NCI-H1105 treated with DMSO at 0.1 percent for 48 hours (cell line): ENCODE measurements at places on chromosomes 16 and 17.
A peak's percentile ranks its signal among the peaks of the same experiment; 100 is the strongest.

DNA sequence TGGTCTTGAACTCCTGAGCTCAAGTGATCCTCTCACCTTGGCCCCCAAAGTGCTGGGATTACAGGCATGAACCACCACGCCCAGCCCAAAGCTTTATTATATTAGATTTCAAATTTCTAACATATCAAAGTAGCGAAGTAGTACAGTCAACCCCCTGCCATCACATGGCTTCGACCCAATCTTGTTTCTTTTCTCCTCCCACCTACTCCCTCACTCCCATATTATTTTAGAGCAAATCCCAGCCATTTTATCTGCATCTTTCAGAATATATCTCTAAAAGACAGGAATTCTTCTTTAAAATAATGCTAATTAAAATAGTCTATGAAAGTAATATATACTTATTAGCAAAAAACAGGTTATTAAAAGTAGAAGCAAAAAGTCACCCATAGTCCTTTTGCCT is 893 bp downstream of the IGSF6 start:
- DNase-seq: no peak

GRCh38 chr17:62910277-62910676 is 55.8 kb upstream of the TANC2 start:
- no peak for DNase-seq

DNA sequence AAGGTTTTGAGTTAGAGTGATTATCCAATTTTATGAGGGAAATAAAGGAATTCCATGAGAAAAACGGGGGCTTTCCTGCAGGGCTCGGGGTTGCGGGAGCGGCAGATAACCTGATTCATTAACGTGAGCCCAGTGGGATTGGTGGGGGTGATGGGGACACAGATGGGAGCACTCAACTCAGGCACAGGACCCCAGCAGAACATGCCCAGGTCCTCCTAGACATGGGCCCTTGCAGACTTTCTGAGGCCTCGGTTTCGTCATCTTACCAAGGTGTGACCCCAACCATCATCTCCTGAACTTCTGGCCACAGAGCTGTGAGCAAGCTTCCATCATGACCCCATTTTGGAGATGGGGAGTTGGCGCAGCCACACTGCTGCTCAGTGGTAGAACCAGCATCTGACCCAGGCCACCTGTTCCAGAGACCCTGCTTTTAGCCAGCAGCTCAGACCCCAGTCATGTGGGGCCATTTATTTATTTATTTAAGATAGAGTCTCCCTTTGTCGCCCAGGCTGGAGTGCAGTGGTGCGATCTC is 22.3 kb downstream of the CARHSP1 start:
- DNase-seq: no peak

- no peak for DNase-seq
Measured at GRCh38 chr17:10802496-10803284, 1.2 kb downstream of the TMEM238L start.

DNA sequence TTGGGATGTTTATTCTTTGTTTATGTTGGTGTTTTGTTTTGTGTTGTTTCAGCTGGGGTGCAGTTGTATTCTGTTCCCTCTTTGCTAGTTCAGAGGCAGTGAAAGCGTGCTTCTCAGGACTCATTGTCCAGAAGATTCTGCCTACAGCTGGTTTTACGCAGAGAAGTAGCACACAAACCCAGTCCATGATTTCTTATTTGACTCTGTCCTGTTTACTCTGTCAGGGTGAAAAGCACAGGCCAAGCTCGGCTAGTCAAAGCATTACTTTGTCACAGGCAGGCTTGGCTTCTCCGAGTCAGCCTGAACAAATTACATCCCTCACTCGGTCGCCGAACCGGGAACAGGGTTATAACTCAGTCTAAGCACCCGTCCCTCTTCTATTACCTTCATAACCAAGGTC is 435.0 kb downstream of the MAF start:
- no peak for DNase-seq

- no peak for DNase-seq
Measured at GRCh38 chr16:58366247-58367031, 25.8 kb upstream of the GINS3 start.

DNA sequence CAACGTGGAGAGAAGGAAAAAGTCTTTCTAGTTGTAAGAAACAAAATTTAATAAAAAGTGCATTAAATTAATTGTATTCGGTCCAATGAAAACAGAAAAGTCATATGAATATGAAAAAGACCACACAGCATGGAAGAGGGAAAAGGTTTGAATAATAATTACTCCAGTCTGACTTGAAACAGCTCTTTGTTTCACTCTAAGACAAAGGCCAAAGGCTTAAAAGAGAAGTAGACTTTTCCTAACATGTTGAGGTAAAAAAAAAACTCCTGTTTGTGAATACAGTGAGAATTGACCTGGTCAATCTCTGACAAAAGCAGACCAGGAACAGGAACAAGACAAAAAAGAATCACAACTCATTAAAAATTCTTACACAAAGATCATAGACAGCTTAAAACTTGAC is 429.8 kb downstream of the TOX3 start:
- DNase-seq: no peak

DNA sequence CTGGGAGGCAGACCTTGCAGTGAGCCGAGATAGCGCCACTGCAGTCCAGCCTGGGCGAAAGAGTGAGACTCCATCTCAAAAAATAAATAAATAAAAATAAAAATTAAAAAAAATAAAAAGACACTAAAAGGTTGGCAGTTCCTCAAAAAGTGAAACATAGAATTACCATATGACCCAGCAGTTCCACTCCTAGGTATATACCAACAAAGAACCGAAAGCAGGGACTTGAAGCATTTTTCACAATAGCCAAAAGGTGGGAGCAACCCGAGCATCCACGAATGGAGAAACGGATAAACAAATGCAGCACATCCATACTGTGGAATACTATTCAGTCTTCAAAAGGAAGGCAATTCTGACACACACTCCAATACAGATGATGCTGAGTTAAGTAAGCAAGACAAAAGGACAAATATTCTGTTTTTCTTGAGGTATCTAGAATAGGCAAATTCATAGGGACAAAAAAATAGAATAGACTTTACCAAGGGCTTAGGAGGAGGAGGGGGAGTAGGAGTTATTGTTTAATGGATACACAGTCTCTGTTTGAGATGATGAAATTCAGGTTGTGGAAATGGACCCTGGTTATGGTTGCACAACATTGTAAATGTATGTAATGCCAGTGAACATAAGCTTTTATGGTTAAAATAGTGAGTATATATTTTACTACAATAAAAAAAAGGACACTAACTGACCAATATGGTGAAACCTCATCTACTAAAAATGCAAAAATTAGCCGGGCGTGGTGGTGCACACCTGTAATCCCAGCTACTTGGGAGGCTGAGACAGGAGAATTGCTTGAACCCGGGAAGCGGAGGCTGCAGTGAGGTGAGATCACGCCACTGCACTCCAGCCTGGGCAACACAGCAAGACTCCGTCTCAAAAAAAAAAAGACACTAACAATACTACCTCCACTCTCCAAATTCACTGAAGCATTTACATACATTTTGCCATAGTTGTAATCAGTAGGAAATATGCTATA is 27.0 kb upstream of the SLC35B1 start:
- no peak for DNase-seq

DNA sequence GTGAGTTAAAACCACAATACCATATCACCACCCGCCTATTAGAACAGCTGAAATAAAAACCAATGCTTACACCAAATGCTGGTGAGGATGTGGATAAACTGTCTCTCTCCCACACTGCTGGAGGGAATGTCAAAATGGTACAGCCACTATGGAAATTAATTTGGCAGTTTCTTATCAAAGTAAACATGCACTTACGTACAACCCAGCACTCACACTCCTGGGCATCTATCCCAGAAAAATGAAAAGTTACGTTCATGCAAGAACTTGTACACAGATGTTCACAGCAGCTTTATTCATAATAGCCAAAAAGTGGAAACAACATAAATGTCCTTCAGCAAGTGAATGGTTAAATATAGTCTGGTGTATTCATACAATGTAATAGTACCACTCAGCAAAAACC is 173.2 kb upstream of the MYOCD start:
- no peak for DNase-seq

- no peak for DNase-seq
Measured at GRCh38 chr17:3603119-3603869, 5.9 kb downstream of the TRPV1 start.

- DNase-seq: no peak
Measured at GRCh38 chr16:58018803-58019202, 6.8 kb upstream of the MMP15 start.

- DNase-seq: peak; percentile 0
Measured at GRCh38 chr16:68446681-68447652, 1.3 kb downstream of the SMPD3 start.

GRCh38 chr16:26531290-26531730 is 535.4 kb upstream of the C16orf82 start:
- no peak for DNase-seq

DNA sequence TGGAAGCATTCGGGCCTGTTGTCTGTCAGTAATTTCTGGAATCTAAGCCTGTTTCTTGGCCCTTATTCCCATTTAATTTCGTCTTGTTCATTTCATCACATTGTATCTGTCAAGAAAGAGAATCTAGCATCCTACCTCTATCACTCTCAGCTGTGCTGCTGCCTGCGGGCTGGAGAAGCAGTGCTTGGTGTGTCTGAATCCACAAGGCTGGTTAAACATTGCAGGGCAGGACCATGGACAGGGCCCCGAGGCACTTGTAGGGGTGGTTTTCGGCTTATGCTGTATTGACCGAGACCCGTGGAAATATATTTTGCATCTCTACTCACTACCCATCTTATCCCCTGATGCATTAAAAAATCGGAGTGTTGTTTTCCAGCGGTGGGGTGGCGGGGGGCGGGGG is 3.1 kb downstream of the RAB11FIP4 start:
- no peak for DNase-seq

- DNase-seq: no peak
Measured at GRCh38 chr16:87343753-87344050, 26.5 kb upstream of the C16orf95 start.

DNA sequence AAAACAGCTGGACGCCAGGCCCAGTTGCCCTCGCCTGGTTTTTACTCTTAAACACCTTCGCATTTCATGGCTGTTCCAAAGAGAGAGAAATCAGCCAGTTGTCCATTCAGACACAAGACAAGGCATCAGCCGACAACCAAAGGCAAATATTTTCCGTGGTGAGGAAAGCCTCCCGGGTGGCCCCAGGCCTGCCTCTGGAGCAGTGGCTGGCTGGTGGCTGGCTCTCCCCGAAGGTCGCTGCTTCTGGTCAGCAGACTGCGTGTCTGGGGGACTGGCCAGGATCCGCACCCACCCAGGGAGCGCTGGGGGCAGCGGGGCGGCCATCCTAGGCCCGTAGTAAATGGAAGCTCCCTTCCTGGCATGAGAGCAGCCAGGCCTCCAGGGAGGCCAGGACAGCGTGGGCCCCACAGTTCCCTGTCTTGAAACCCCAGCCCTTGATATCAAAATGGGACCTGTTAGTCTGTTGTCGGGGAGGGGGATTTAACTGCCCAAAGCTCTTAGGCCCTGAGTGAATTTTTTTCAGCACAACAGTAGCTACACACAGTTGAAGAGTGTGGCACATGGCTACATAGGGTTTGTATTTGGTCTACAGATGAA is 57.7 kb downstream of the SREBF1 start:
- DNase-seq: no peak

GRCh38 chr16:70702624-70703023 is 16.8 kb upstream of the MTSS2 start:
- no peak for DNase-seq

GRCh38 chr16:51184702-51185433 is 33.8 kb upstream of the SALL1 start:
- no peak for DNase-seq

DNA sequence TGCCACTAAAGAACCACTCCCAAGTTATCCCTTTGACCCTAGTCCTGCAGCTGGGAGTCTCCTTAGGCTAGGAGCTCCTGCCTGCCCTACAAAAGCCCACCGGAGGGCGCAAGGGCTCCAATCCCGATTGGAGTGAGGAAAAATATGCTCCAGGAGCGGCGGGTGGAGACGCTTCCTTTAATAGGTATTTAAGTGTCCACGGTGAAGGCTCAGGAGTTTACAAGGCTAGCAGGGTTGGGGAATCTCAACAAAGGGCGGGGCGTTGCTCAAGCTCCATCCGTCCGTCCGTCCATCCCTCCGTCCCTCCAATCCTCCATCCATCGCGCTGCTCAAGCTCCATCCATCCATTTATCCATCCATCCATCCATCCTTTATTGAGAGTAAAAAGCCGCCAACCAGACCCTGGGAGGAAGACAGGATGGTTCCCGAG is 556 bp upstream of the SPNS1 start:
- DNase-seq: peak; percentile 65

- DNase-seq: no peak
Measured at GRCh38 chr17:6196355-6196754, 126.2 kb downstream of the WSCD1 start.

GRCh38 chr17:44345454-44346026 is 438 bp downstream of the GRN start:
- DNase-seq: peak; percentile 64

DNA sequence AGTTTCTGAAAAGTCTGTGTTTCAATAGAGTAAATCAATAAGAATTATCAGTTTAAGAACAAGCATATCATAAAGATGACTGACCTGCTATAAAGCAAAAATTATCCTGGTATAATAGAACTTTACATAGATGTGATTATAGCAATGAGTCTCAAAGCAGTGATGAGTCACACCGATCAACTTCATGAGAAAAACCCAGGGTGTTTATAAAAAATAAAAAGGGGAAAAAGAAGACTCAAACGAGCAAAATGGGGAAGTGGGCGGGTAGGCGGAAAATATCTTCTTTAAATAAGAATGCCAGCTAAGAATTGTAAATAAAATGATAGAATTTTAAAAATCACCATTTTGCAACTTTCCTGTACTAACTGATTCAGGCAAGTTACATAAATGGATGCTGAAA is 46.8 kb downstream of the BRIP1 start:
- no peak for DNase-seq

DNA sequence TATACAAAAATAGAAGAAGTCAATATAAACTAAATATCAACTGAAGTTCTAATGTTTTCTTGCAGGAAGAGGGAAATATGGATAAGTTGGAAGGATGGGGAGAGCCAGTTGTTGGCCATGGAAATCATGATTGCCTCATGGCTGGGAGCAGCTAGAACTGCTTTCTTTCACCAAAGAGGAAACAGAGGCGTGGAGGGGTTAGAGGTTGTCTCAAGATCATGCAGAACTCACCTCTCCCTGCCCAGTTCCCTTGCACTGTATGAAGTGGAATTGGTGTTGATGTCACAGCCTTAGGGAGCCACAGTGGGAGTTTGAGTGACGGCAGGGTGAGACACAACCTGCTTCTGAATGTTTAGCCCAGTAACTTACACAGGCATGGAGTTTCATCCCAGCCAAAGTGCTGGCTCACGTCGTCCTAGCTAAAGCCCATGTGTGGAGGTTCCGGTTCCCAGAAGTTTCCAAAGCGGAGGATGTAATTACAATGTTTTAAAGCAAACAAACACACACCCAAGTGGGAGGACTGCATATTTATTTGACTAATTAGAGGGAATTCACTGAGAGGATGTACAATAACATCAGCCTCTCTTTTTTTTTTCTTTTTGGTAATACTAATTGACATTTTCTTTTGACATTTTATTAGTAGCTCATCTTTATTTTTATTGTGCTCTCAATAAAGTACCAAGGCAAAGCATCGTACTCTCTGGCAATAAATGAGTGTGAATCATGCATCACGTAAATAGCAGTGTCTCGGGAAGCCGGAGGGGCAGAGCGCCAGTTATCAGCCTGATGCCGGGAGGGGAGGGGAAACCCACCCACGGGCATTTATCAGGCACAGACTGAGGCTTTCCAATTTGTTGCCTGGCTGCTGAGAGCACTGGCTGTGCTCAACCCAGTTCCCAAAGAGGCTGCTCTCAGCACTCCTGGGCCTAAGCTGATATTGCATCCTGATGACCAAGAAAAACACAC is 118.7 kb upstream of the CDH5 start:
- peak; percentile 29 for DNase-seq

GRCh38 chr17:19005137-19005773 is 691 bp upstream of the FAM83G start:
- DNase-seq: no peak

- no peak for DNase-seq
Measured at GRCh38 chr16:18804540-18804939, 3.2 kb upstream of the ARL6IP1 start.
